Activated CD8-positive, alpha-beta T cell treated with anti-CD3 and anti-CD28 coated beads for 36 hours (primary cell): ENCODE measurements at places on chromosomes 2 and 18. TPM values are rescaled to one million over a fixed set of nuclear protein-coding genes. Genes with fewer than 3 reads are reported as not detected.

Gene REG1B
- total RNA-seq: not detected

- H3K4me3 ChIP-seq: no peak overlapping the region
- no peak for DNase-seq
- no peak overlapping the region for H3K27ac ChIP-seq
- no peaks in the 10 kb centered on the region for H3K27me3 ChIP-seq
- H3K4me1 ChIP-seq: no peaks in the 10 kb centered on the region
- no peaks in the 10 kb centered on the region for H3K36me3 ChIP-seq
Observed at GRCh38 chr2:142892715-142893114, 15.3 kb downstream of the KYNU start.

DNA sequence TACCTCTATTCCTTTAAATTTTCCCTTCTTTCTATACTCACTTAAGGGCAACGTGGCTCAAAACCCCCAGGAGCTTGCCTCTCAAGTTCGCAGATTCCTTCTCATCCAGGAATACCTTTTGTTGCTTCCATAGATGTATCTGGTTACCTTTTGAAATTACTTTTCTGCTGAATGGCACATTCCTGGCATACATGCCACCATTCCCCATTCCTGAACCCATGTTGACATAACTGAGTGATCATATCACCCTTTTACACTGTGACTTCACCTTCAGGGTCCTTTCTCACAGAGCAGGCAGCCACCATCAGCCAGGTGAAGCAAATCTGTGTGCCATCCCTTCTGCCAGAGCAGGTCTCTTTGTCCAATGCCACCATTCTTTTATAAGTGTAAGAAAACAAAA, 615.8 kb downstream of the ARHGAP15 start:
- no peak overlapping the region for H3K27ac ChIP-seq
- H3K4me3 ChIP-seq: no peak overlapping the region
- DNase-seq: no peak
- H3K36me3 ChIP-seq: peaks cover 12% of the 10 kb centered on the region
- H3K4me1 ChIP-seq: peaks cover 3% of the 10 kb centered on the region

Gene TSGA10
- total RNA-seq: 8.6 TPM
